Activated naive CD4-positive, alpha-beta T cell treated with anti-CD3 and anti-CD28 coated beads, Interleukin-2, amount 10 ng/mL, durations not matched to agents 5 hours and 36 hours (primary cell): ENCODE measurements at places on chromosomes 11 and 22. TPM values are rescaled to one million over a fixed set of nuclear protein-coding genes. Genes with fewer than 3 reads are reported as not detected.

The SHANK3 gene
- total RNA-seq = not detected

The DNAJC4 gene
- total RNA-seq = 44.9 TPM

The MS4A2 gene
- not detected for total RNA-seq

The MMP12 gene
- total RNA-seq = not detected

The FOLR1 gene
- not detected for total RNA-seq

The TBX1 gene
- not detected for total RNA-seq

The TMEM121B gene
- total RNA-seq = 0.12 TPM

The MYBPC3 gene
- not detected for total RNA-seq

The LDHAL6A gene
- total RNA-seq = 0.22 TPM

The CASP5 gene
- not detected for total RNA-seq

The CELSR1 gene
- 0.24 TPM for total RNA-seq

The PHOX2A gene
- total RNA-seq = not detected

The SRRD gene
- total RNA-seq = 18.0 TPM

The ART5 gene
- total RNA-seq = not detected

The ANO9 gene
- total RNA-seq = 93.3 TPM

The ISX gene
- not detected for total RNA-seq

The SCGB1D2 gene
- not detected for total RNA-seq

The PGR gene
- not detected for total RNA-seq

The BID gene
- total RNA-seq = 42.1 TPM

The OR52N4 gene
- 1.3 TPM for total RNA-seq

The C11orf91 gene
- not detected for total RNA-seq

The SYT8 gene
- not detected for total RNA-seq

The CRYAB gene
- not detected for total RNA-seq

The MAJIN gene
- total RNA-seq = 0.36 TPM
